ENCODE measurements at places on chromosomes 12 and 14. TPM values are rescaled to one million over a fixed set of nuclear protein-coding genes. Genes with fewer than 3 reads are reported as not detected.

Gene B4GALNT1
- 104 TPM for total RNA-seq

Gene GLIPR1L2
- total RNA-seq, result not detected

Gene OR4E2
- not detected for total RNA-seq

Gene TAS2R8
- total RNA-seq, result not detected

Gene ASPG
- 0.51 TPM for total RNA-seq

Gene KRT78
- not detected for total RNA-seq

DNA sequence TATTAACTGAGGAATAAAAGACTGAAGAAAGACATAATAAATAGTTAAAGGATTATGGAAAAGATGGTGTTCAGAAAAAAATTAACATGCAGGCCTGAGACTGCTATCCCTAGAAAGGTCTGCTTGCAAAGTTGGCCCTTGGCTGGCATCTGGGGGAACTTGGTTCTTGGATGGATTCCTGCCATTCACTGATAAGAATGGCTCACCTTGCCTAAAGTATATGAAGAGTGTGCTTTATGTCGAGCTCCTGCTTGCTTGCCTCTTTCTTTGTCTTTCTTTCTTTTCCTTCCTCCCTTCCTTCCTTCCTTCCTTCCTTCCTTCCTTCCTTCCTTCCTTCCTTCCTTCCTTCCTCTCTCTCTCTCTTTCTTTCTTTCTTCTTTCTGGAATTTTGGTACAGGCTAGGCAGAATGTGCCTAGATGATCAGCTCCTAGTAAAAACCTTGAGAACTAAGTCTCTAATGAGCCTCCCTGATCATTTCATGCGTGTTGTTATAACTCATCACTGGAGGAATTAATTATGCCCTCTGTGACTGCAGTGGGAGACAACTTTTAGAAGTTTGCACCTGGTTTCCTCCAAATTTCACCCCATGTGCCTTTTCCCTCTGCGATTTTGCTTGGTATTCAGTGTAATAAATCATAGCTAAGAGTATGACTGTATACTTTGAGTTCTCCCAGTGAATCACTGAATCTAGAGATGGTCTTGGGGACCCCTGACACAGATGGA lies 44.7 kb downstream of the IFT81 start:
- no peak for DNase-seq

- DNase-seq, result no peak
These were observed 226.8 kb downstream of the C12orf42 start for GRCh38 chr12:103268831-103269514.

GRCh38 chr12:83346333-83346732 lies 659.6 kb downstream of the TMTC2 start:
- DNase-seq, result no peak

DNA sequence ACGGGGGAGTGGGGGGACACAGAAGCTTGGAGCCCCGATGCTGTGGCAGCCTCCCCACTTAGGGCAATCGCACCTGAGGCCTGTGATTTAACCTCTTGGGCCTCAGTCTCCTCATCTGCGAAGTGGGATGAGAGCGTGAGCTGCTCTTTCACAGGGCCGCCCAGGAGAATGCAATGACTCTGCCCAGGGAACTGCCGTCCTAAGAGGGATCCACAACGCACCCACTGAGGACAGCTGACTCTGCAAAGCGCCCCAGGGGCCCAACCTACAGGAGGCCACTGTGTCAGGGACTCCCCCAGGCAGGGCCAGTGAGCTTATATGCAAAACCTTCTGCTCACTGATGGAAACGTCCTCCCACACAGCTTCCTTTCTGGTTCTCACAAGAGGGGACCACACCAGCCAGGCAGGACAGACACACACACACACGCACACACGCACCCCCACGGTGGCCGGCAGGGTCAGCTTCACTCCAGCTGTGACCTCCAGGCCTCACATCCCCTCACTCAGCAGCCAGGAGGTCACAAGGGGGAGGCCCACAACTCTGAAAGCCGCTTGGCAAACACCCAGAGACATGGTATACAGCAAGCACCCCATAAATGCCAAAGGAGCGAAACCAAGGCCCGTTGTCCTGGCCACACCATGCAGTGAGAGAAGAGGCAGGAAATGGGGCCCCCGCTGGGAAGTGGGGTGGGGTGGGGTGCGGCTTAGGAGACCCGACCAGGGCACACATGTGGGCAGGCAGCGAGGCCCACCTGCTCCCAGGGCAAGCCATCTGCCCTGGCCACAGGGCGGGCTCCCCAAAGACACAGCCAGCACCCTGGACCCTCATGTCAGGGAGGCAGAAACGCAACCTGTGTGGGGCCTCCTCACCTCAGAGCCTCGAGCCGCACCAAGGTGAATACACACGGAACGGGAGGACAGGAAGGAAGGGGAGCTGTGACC lies 73.3 kb downstream of the NCOR2 start:
- DNase-seq, result no peak

DNA sequence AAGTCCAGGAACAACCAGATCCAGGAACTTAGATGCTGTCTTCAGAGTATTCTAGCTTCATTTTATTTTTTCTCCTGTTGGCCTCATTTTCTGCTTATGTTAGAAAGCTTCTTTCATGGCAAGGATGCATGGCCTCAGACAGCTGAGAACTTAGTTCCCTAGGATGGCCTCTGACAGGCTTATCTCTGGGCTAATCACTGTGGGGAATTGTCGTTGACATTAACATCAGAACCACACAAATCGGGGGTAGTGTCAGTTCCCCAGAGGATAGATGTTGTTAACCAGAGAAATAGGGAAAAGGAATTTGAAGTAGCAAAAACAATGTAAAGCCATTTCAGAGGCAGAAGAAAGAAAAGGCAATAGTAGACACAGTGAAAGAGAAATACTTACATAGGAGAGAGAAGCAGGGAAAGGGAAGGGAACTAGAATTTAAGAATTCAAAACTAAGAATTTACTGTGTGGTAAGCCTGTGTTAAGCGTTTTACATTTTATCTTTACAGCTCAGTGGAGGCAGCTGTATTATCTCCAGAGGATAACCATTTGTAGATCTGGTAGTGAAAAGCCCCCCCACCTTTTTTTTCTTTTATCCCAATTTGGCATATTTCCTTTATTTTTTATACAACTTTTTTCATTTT lies 21.8 kb downstream of the FUT8 start:
- peak; percentile 2 for DNase-seq

DNA sequence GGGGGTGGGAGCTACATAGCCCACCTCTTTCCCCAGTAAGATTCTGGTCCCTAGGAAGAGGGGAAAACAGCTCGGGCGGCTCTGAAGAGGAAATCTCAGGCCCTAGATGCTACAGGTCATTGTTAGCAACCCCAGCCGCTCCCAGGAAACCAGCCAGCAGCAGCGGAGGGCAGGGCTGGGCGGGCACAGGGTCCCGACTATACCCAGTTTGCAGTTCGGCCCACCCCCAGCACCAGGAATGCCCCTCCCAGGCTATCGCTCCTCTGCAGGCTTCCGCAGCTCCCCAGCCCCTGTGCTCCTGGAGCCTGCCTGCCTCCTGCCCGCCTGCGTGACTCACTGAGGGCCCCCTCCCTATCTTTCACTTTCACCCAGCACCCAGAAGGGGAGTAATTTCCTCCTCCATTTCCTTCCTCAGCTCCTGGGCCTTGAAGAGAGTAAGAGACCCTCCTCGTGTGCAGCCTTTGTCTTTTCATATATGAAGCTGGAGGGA lies 27.2 kb upstream of the PNMA1 start:
- no peak for DNase-seq

GRCh38 chr12:6866920-6867412 lies 365 bp upstream of the TPI1 start:
- no peak for DNase-seq

DNA sequence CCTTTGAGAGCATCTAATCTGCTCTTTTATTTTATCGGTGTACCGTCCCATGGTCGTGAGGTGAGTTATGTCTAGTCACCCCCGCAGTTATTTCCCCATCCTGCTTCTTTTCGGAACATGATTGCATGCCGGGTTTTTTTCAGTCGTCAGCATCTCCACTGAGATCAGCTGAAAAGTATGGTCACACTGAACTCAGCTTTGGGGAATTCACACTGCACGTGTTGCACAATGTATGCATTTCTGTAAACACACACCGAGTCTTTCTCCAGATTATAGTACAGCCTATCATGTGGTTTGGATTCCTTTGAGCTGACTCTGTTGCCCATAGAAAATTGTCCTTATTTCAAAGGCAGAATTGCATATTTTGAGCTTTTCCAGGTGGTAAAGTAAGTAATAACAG lies 24.6 kb downstream of the PLXNC1 start:
- peak; percentile 7 for DNase-seq

DNA sequence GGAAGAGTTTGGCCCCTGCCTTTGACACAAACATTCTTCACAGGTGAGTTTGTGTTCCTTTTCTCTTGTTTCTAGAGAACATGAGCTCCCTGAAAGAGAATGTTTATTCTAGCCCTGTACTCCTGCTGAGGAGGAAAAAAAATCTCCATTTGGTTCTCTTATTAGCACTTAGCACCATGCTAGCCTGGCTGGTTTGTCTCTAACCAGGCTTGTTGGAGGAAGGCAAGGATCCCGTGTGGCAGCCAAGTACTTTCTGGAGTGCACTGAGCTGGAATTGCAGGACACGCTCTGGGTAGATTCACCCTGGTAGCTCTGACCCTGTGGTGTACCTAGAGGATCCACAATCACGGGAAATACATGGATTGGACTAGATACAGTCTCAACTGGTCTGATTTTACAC lies 41.9 kb downstream of the KCNA1 start:
- no peak for DNase-seq

DNA sequence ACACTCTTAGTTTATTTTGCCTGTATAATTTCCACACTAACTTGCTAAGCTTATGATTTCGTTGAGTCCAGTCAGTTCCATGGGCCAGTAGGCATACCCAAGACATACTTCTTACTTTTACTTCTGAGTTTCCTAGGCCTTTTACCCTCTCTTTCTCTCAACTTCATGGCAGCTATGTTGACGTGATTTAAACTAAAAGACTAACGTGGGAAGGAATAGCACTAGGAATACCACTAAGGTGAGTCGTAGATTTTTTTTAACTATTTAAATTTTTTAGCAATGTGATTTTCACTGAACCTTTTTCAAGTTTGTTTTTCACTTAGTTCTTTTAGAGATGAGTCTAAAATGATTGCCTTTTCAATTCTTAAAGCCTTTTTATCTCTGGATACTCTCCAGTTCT lies 793.5 kb upstream of the NOVA1 start:
- no peak for DNase-seq

DNA sequence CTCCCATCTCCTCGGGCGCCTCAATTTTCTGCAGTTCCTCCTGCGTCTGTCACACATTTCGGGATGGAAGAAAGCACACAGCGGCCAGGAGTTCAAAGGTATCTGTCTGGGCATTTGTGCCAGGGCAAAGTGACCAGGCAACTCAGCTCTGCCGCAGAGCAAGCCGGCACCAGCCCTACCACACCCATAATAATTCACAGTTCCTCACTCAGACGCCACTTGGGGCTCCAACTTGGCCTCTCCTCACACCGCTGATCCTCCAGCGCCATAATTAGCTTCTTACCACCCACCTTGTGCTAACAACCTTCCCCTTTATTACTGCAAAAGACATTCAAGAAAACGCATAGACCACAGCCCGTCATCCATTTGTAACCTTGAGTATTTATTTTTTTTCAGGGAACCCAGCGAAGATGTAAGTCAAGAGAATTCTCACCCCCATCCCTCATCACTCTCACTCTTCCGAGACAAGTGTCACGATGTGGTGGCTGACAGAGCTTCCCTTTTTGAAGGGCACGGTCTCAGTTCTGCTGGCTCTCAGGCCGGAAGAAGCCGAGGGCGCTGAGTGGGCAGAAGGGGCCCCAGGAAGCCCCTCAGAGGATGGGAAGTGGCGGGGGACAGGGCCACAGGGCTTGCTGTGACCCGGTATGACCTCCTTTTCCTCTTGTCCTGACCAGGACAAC lies 25.2 kb upstream of the NCOR2 start:
- DNase-seq, result no peak

DNA sequence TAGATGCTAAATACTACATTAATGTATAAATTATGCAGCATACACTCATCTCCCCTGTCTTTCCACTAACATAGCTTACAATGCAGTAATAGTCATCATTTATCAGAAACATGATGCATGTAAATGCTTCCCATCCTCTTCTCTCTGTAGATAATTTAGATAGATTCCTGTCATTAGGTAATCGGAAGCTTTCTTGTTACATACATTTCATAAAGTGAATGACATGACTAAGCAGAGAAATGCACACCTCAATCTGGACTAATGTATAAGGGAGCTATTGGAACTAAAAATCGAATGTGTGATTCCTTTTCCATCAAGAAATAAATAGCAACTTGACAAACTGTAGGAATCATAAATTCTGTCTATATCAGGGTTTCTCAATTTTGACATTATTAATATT lies 273.4 kb downstream of the RASSF9 start:
- no peak for DNase-seq

DNA sequence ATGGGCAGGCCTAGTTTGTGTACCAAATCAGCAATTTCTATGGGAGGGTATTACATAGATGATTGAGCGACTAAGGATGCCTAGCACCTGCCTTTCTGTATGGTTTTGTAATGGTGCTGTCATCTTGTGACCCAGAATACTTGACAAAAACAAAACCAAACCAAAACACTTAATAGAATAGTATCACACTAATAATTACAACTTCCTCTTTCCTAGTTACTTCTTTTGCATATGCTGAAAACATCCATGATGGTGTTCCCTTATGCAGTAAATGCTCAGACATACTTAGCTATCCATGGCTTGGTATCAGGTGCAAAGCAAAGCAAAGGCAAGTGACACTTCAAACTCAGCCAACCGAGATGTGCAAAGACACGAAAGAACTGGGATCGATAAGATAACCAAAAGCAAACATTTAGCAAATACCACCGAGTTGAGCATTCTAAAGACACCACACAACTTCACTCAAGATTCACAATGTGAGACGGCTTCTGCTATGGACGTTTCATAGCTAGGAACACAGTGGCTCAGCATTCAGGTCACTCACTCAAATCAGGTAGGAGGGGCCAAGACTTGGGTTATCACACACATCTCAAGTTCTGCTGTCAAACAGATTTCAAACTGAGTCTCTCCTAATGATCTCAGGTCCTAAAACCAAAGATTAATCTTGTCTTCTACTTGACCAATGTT lies 24.3 kb downstream of the PPP1CC start:
- no peak for DNase-seq

DNA sequence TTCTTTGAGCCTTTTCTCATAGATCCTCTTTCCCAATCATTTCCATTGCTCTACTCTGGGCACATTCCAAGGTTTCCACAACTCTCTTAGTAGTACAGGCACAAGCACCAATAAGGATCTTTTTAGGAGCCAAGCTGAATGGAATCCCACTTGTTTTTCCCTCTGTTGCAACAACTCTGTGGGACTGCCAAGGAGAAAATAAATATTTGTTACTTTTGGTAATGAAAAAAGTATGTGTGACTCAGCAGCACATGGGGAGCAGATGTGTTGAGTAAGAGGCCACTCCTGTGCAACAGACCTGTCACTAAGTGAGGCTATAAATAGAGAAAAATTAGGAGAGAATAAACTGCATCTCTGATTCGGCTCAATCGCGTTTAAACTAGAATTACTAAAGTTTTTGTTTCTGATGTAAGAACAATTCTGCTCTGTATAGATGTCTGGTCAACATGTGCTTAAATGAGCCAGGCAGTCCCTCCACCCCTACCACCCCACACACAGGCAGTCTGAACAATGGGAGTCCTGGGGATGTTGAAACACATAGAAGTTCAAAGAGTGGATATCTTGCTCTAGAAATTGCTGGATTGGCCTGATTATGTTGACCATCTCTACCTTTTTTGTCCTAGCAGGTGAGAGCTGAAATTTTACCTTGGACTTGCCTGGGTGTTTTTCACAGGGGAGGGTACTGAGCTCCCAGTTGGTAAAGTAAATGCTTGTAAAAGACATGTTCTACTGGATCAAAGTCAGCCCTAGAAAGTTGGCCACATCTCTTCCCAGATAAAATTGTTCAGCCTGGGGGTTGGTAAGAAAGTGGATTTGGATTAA lies 244.3 kb upstream of the NOVA1 start:
- no peak for DNase-seq

GRCh38 chr12:88600272-88600671 lies 20.0 kb upstream of the KITLG start:
- no peak for DNase-seq
